ENCODE measurements at places on chromosomes 11 and 22.

DNA sequence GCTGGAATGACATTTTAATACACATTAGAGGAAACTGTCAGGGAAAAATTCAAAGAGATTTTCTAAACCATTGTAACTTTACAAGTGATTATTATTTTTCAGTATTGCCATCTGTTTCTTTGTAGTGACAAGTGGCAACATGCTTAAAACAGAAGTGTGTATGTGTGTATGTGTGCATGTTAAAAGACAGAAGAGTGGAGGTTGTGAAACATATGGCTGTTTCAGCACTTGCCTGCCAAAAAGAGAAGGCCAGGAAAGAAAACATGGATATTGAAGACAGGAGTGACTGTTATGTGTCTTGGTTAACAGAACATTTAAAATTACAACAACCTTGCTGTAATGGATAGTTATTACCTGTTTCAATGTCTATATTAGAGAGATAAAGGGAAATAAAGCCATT, 24.3 kb upstream of the VWA5A start:
- DNase-seq, result no peak

DNA sequence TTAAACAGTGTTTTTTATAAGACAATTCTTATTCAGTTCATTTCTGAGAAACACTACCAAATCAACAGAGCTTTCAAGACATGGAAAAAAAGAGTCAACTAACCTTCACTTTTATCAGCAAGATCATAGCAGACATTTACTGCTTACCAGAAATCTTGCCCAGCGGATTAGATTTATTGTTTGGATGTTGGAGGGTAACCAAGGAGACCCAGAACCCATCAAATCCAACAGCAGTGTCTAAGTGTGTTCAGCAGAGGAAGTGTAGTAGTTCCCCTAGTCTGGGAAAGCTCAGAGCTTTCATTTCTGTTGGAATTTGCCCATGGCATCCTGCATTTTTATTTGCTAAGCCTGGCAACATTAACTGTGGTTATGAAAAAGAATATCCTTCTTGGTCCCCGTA, 2.4 kb upstream of the PGM2L1 start:
- DNase-seq, result no peak

GRCh38 chr11:111748035-111748804, 18.0 kb downstream of the PPP2R1B start:
- no peak for DNase-seq

- no peak for DNase-seq
Observed at GRCh38 chr11:96254854-96255253, 88.1 kb downstream of the MAML2 start.

DNA sequence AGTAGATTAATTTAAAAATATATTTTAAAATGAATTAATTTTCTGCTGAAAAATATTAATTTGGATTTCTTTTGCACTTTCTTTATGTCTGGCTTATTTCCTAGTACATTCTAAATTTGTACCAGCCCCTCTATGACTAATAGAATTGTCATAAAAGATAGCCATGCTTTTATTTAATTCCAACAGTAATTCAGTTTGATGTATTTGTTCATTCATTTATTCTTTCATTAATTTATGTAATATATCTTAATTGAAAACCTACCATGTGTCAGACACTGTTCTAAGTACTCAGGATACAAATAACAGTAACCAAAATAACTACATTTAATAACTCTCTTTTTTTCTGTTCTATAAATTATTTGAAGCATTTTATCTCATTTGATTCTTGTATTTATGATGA, 264.0 kb upstream of the CCDC179 start:
- DNase-seq, result no peak

All from stimulated activated CD8-positive, alpha-beta memory T cell treated with anti-CD3 and anti-CD28 coated beads, Interleukin-12 subunit alpha, Interleukin-12 subunit beta, amount 100 ng/mL, for 1 hour (primary cell).